NCI-H1436 treated with DMSO at 0.1 percent for 48 hours (cell line): ENCODE measurements at places on chromosomes 1 and 21.

DNA sequence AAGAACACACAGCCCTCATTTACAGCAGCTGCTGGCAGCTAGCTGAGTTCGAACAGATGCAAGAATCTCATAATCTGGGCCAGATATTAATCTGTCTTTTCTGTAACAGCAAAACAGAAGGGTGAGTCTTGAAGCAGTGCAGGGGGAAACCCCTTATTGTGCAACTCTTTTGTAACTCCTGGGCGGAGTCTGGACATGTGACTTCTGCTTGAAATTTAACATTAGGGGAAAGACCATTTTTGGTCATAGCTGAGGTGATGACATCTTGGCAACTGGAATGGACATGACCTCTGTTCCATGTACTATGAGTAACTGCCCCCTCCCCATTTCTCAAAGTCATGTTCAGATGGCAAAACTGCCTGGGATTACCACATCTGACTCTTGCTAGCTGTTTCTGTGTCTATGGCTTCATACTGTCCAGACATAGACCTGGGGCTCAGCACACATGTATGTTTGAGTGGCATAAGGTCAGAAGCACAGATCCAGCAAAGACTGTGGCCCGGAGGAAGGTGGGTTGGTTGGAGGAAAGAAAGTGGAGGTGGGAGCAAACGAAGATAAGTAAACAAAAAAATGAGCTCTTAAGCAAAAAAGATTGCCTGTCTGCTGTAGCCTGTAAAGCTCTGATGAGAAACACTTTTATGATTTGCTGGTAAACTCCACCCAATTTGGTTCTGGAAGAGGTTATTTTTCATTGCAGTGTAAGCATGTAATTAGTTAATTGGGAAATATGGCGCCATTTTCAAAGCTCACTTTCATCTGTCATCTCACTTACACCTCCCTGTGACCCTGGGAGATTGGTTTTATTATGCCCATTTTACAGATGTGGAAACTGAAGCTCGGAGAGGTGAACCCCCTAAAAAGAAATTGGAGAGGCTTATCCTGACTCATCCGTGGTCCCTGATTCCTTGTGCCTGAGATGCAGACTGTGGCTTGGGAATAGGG is 26.1 kb downstream of the ETS2 start:
- no peak for DNase-seq

DNA sequence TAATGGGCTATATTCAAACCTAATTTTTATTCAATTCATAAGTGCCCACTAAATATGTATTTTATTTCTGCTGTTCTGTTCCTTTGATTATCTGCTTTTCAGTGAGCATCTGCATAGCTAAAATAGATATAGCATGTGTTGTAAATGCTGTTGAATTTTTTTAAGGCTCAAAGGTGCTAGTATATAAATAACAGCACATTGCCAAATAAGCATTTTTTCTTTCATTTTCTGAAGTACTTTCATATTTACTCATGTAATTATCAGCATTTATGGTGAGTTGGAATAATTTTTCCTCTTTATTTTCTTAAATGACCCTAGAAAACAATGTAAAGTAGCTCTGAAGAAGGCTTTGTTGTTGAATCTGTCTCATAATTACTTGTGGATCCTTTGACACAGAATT is 69.6 kb upstream of the B3GALT2 start:
- DNase-seq: no peak

- no peak for DNase-seq
Observed at GRCh38 chr1:88509379-88509778, 174.7 kb upstream of the PKN2 start.

GRCh38 chr21:18741954-18742353 is 338.4 kb upstream of the TMPRSS15 start:
- DNase-seq: no peak

DNA sequence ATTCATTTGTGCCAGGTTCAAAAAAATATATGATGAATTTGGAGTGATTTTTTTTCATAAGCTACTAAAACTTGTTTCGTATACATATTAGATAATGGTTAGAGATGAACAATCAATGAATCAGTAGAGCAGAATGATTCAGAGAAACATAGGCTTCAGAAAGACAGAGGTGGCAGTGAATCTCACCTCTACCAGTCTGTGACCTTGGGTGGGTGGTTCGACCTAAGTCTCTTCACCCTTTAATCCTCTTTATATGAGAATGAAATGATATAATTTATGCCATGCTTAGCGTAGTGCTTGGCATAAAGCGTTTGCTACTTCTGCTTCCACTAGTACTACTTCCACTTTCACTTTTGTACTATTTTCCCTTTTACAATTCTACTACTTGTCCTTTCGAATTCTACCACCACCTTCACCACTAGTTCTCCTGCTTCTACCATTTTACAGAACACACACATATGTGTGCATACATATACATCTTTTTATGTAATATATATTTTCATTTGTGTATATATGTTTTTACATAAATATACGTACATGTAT is 45.1 kb downstream of the FYB2 start:
- no peak for DNase-seq

- no peak for DNase-seq
Observed at GRCh38 chr21:35096959-35097358, 47.9 kb upstream of the RUNX1 start.

- no peak for DNase-seq
Observed at GRCh38 chr1:24955161-24955560, 25.1 kb upstream of the RUNX3 start.

- peak; percentile 60 for DNase-seq
Observed at GRCh38 chr1:182392050-182393028, 749 bp upstream of the GLUL start.

DNA sequence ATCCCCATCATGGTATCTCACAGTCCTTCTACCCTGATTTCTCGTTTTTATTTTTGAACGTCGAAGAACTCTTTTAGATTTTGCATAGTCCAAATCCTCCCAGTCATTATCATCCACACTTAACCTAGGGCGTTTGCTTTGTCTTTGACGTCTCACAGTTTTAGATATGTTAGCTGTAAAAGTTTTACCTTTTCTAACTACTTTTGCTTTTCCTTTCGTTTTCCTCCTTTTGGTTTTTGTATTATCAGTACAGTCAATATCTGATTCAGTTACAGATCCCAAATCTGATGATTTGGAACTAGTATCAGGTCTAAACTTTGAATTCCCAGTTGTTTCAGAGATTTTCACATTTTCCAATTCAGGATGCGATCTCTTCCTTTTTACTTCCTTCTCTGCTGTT is 13.1 kb upstream of the PSMG1 start:
- DNase-seq: no peak
